Activated T-cell treated with anti-CD3 and anti-CD28 coated beads, Interleukin-2, amount 50 U/mL, for 4 hours (primary cell): ENCODE measurements at places on chromosomes 6 and 20. TPM values are rescaled to one million over a fixed set of nuclear protein-coding genes. Genes with fewer than 3 reads are reported as not detected.

HMGCLL1 gene
- not detected for total RNA-seq

RBBP8NL gene
- not detected for total RNA-seq

DNA sequence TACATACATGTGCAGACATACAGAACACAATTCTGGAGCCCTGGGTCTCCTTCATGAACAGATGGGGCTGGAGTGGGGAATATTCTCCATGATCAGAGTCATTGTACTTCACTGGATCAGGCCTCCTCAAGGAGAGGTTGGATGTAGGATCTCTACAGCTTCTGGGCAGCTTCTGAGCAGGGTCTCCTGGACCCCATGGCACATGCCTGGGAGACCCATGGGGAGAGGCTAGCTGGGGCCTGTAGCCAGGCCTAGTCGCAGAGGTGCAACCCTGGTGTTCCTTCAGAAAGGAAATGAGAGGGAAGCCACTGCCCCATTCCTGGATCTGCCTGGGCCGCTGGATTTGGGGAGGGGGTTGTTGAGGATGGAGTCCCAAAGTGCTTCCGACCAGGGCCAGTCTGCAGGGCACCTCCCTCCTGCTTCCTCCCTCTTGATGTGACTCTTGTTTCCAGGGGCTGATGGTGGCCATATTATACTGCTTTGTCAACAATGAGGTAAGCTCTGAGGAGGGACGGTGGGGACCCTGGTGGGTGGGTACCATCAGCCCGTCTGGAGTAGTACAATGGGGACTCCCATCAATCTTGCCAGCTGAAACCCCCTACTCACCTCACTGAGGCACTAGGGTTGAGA, 31.8 kb downstream of the GLP1R start:
- DNase-seq = no peak

- DNase-seq = no peak
Measured at GRCh38 chr6:118313208-118313607, 234.9 kb upstream of the PLN start.

- DNase-seq = no peak
Measured at GRCh38 chr20:58361481-58362205, 27.4 kb upstream of the VAPB start.

DNA sequence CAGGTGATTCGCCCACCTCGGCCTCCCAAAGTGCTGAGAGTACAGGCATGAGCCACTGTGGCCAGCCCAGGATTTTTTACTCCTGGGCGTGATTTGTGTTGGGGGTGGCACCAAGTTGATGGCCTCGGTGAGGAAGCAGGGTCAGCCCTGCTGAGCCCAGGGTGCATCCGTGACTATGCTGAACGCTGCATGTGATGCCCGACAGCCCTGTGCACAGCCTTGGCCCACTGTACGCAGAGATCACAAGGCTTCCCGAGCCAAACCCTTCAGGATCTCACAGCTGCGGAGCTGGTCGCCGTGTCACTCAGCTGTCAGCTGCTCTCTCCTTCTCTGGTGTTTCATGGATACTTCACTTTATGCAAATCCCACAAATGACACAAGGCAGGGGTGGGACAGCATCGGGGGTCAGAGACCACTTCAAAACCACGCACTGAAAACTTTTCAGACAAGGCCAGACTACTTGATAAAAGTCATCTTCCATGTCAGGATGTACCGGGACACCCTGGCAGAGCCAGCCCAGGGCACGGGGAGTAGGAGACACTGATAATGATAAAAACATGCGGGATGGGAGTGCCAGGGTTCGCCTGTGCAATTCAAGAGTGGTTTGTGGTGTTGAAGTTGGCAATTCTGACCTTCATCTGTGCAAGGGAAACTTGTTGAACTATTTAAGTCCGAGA, 31.2 kb upstream of the RPS6KA2 start:
- no peak for DNase-seq
